Heart right ventricle (tissue), 16 donors: ENCODE measurements at places on chromosomes 6 and 20.
A peak's percentile ranks its signal among the peaks of the same experiment; 100 is the strongest.

- no peaks in the 10 kb centered on the region for H3K4me1 ChIP-seq
- H3K27ac ChIP-seq = no peak overlapping the region
- H3K36me3 ChIP-seq = no peaks in the 10 kb centered on the region
- H3K4me3 ChIP-seq = no peak overlapping the region
- no peak for DNase-seq
- H3K27me3 ChIP-seq = no peaks in the 10 kb centered on the region
Observed at GRCh38 chr20:60759651-60760050, 492.4 kb upstream of the CDH4 start.

- no peaks in the 10 kb centered on the region for H3K36me3 ChIP-seq
- H3K4me1 ChIP-seq = no peaks in the 10 kb centered on the region
- H3K27ac ChIP-seq = no peak overlapping the region
- DNase-seq = no peak
- H3K27me3 ChIP-seq = peaks cover 15% of the 10 kb centered on the region
Observed at GRCh38 chr20:41786158-41786557, 168.0 kb upstream of the CHD6 start.

GRCh38 chr6:135568379-135568778 is 70.8 kb upstream of the AHI1 start:
- H3K27ac ChIP-seq = no peak overlapping the region
- H3K4me3 ChIP-seq = no peak overlapping the region
- no peaks in the 10 kb centered on the region for H3K4me1 ChIP-seq
- no peaks in the 10 kb centered on the region for H3K36me3 ChIP-seq
- H3K27me3 ChIP-seq = no peaks in the 10 kb centered on the region

- DNase-seq = no peak
- peaks cover 28% of the 10 kb centered on the region for H3K4me1 ChIP-seq
- no peak overlapping the region for H3K27ac ChIP-seq
- no peak overlapping the region for H3K4me3 ChIP-seq
Observed at GRCh38 chr6:134727081-134727480, 222.8 kb downstream of the ALDH8A1 start.

DNA sequence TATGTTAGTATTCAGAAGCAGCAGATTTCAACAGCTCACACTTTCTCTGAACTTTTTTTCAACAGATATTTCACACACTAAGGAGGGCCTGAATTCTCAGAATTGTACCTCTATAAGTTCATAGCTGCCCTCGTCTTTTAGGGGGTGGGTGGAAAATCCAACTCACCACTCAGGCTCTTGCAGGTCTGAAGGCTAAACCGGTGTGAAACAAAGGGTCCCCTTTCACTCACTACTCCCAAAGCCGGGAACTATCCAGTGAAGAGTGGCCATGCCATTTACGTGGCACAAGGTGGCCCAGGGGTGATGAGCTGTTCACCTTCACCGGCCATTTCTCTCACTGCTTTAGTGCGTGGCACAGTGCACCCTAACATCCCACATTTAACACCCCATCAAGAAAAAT is 24.2 kb downstream of the TBC1D7 start:
- H3K36me3 ChIP-seq = peaks cover 12% of the 10 kb centered on the region
- peak overlapping the region; percentile 61 for H3K27ac ChIP-seq
- H3K4me1 ChIP-seq = peaks cover 55% of the 10 kb centered on the region
- no peaks in the 10 kb centered on the region for H3K27me3 ChIP-seq
- H3K4me3 ChIP-seq = peak overlapping the region; percentile 36
- DNase-seq = no peak

DNA sequence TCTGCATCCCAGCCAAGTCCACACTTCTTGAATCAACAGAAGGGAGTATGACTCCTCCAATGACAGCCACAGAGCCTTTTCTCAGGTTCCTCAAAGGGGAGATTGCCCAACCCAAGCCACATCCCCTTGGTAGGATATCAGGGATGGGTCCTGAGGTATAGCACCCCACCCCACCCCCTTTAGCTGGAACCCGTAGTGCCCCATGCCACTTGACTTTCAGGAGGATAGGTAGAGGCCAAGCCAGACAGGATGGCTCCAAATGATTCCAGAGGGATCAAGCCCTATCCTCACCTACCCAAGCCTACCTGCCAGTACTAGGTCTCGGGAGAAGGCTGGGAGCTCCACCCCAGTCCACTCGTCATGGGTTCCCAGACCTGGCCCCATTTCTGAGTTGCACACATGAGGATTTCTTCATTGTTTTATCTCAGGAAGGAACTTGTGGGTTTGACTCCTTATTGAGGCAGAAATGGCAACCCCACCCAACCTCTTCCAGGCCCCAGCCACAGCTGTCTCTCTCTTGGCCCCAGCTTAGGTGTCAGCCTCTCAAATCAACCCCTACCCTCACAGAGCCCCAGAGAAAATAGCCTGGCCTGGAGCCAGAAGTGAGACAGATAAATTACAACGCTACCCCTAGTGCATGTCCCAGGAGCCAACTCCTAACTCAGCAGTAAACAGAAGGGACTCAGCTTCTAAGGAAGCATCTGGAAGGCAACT is 3.6 kb downstream of the CCND3 start:
- H3K4me1 ChIP-seq = peaks cover 62% of the 10 kb centered on the region
- H3K27me3 ChIP-seq = no peaks in the 10 kb centered on the region
- DNase-seq = peak; percentile 40
- H3K36me3 ChIP-seq = peaks cover 51% of the 10 kb centered on the region
- no peak overlapping the region for H3K4me3 ChIP-seq

DNA sequence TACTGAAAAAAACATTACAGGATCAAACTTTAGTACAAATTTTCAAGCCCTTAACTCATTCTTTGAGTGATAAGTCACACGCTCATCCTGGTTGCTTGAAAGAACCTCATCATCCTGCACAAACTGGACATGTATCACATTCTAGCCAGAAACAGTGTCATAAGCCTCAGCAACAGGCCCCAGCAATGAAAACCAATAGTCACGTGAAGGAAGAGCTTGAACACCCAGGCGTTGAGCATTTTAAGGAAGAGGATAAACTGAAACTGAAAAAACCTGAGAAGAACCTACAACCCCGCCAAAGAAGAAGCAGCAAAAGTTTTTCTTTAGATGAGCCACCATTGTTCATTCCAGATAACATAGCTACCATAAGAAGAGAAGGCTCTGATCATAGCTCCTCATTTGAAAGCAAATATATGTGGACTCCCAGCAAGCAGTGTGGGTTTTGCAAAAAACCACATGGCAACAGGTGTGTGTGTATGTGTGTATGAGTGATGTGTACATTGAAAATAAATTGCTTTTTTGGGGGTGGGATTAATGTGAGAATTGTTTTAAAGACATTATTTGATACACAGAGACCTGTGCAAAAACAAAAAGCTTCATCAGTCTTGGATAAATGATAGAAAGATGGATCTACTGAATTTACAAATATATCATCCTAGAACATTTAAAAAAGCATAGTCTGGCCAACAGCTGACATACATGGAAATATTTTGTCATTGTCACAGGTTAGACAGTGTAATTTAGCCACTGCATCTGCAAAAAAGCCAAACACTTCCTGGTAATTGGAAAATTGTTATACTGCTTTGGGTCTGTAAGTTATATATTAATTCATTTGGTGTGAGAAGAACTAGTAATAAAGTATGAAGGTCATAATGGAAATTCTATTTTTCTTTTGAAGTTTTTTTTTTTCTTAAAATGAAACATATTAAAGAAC is 50.1 kb downstream of the PHF3 start:
- no peak for DNase-seq
- peaks cover 43% of the 10 kb centered on the region for H3K4me1 ChIP-seq
- H3K4me3 ChIP-seq = no peak overlapping the region
- no peak overlapping the region for H3K27ac ChIP-seq

DNA sequence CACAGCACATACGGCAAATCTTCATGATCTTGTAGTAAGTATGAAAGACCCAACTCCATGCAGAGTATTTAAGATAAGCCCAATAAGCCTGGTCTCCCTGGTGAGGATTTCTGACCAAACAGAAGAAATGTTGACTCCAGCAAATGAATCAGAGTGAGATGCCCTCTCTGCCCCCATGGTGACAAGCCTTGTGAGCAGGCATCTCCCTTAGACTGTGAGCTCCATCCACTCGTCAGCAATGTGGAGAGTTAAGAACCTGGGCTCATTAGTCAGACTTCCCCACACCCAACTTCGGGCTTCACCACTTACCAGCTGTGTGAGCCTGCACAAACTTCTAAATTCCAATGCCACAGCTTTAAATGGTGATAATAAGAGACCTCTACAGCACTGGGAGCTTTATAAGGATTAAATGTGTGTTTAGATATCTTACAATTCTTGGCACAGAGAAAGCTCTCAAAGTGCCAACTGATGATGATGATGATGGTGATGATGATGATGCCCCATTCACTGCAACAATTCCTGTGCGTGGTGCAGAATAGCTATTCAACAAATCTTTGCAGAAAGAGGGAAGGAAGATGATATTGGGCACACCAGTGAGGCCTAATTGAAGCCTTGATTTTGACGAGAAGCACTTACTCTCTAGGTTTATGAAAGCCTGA is 253.4 kb upstream of the TAB2 start:
- no peak overlapping the region for H3K4me3 ChIP-seq
- H3K27ac ChIP-seq = no peak overlapping the region
- peaks cover 63% of the 10 kb centered on the region for H3K4me1 ChIP-seq
- H3K36me3 ChIP-seq = no peaks in the 10 kb centered on the region

DNA sequence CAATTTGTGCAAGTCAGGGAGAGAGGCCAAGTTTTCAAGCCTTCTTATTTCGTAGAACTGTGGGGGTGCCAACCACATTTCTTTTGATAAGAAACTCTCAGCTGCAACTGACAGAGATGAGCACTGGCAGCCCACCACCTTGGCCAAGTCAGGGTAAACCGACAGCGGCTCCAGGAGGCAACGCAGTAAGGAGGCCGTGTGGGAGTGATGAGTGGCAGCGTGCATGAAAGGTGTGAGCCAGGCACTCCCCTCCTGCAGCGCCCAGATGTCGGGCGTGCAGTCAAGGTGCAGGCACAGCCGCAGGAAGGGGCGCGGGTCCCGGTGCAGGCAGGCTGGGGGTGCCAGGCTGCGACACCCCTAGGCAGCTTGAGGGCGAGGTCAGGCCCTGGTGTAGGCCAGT is 49.2 kb upstream of the HDAC2 start:
- no peaks in the 10 kb centered on the region for H3K27me3 ChIP-seq
- H3K4me1 ChIP-seq = no peaks in the 10 kb centered on the region
- H3K36me3 ChIP-seq = no peaks in the 10 kb centered on the region
- no peak overlapping the region for H3K4me3 ChIP-seq
- DNase-seq = no peak
